ENCODE measurements at places on chromosomes 3 and 15.

- no peak for DNase-seq
These were observed 1.0 kb downstream of the COPS2 start for GRCh38 chr15:49154359-49154758.

DNA sequence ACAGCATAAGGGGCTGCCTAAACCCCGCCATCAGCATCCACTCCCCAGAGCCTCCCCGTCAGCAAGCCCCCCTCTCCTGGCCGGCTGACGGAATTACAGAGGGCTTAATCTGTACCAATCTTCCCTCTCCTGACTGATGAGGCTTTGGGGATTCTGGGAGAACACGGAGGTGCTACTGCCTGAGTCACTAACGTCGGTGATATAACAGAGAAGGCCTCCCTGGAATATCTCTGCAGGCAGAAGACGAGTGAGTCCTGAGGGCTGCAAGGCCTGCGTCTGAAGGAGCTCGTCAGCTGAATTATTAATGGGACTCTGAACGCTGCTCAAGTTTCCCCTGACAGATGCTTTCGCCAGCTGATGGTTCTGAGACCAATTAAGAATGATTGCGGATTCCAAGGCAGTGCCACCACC is 147.7 kb downstream of the XXYLT1 start:
- no peak for DNase-seq

- no peak for DNase-seq
These were observed 41.6 kb upstream of the TASOR start for GRCh38 chr3:56724676-56725075.

DNA sequence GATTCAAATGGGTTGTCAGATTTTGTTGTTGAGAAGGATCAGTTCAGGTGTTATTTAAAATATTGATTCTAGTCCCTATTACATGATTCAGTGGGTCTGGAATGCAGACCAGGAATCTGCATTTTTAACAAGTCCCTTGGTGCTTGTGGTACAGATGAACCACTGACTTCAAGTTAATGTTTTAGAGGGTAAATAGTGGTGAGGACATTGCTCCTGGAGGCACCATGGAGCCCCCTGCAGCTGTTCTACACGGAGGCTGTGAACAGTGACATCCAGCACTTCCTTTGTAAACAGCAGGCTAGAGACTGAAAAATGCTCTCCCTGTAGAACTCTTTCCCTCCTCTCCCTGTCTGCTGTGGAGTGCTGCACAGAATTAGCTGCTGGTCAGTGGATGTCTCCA is 4.8 kb upstream of the FSIP1 start:
- no peak for DNase-seq

DNA sequence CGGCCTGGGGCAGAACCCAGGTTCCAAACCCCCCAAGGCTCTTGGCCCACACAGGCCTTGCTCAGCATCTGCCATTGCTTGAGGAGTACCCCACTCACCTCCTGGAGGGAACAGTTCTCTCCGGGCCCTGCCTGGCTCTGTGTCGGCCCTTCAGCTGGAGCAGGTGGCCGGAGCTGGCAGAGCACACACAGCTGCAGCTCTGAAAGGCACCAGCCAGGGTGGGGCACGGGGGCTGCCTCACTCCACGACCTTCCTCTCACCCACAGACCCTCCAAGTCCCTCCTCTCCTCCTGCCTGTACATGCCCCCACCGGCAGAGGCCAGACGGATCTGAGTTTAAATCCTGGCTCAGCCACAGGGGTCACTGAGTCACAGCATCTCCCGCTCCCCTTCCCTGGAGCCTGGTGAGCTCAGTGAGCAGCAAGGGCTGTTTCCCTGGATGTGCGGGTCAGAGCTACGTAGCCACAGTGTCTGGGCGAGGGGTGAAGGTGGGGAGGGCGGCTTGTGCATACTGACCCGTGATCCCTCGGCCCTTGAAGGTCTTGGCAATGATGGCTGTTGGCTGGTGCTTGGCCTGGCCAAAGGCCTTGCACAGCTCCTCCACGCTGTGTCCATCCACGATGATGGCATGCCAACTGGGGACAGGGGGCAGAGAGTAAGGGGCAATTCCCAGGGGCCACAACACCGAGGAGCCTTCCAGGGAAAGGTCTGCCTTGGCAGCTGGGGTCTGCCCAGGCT is 23.0 kb downstream of the TKT start:
- no peak for DNase-seq

GRCh38 chr3:117141812-117142211 is 432.2 kb downstream of the TUSC7 start:
- no peak for DNase-seq

DNA sequence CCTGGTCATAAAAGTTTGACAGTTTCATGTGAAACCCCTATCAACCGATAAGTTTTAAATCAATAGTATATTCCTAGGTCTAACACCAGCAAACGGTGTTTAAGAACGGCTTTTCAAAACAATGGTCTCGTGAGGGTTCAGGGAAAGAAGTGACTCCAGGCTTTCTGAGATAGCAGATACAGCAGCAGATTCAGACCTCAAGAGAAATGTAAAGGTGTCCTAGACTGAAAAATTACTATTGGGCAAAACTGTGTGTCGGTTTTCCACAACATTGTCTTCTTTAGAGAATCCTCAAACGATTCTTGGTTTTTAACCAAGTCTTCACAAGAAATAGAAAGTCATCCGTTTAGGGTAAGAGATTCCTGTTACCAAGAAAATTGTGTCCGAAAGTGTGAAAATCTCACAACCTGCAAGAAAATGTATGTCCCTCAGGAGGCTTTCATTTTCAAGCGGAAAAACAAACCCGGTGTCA is 1.2 kb downstream of the SETD2 start:
- DNase-seq, result no peak

GRCh38 chr15:26711445-26711844 is 61.4 kb downstream of the GABRB3 start:
- DNase-seq, result no peak

- no peak for DNase-seq
These were observed 533.2 kb upstream of the GBE1 start for GRCh38 chr3:82294609-82295008.

- DNase-seq, result peak; percentile 80
These were observed 14.3 kb downstream of the KAT2B start for GRCh38 chr3:20054549-20054987.

- DNase-seq, result no peak
These were observed 648.6 kb upstream of the ZNF385D start for GRCh38 chr3:22399566-22399965.

DNA sequence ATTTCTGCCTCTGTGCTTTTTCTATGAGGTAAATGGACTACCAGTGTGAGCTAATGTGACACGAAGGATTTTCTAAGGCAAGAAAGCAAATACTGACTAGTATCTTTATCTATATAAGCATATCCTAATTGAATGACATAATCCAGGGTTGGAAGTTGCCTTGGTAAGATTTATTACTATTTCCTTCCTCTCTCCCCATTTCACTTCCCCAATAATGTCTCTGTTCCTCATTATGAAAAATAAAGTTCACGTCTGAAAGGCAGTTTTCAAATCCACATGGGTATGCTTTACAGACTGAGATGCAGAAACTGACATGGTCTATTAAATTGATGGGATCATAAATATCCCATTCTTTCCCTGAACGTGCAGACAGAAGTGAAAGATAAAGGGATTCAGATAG is 86.0 kb downstream of the DTWD1 start:
- DNase-seq, result no peak

DNA sequence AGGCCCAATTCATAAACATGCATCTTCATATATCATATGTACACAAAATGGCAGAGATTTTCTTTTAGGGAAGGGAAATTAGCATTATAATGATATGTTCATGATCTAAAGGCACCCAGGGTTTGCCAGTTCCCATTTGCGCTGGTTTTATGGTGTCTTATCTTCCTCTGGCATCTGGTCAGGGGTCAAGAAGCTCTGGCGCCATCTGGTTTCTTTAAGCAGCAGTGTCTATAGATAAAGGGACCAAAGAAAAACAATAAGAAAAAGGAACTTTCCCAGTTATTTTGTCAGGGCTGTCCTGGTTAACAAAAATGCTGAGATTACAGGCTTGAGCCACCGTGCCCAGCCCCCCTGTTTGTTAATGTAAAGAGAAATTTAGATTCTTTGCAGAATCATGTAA is 3.3 kb upstream of the DCP1A start:
- DNase-seq, result peak; percentile 17

DNA sequence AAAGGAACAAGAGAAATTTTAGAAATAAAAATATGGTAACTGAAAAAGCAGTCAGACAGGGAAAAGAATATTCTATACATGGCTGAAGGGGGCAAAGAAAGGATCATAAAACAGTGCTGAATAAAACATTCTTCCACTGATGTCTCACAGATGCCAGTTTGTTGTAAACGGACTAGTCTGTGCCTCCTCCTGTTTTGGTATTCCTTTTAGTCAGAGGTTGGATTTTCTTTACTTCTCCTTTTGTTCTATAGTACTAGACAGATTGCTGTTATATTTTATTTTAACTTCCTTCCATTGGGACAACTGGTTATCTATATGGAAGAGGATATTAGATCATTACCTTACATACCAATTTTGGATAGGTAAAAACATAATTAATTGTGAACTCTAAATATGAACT is 16.0 kb upstream of the GNB5 start:
- no peak for DNase-seq

GRCh38 chr15:87219650-87220615 is 1036.6 kb downstream of the NTRK3 start:
- DNase-seq, result no peak

DNA sequence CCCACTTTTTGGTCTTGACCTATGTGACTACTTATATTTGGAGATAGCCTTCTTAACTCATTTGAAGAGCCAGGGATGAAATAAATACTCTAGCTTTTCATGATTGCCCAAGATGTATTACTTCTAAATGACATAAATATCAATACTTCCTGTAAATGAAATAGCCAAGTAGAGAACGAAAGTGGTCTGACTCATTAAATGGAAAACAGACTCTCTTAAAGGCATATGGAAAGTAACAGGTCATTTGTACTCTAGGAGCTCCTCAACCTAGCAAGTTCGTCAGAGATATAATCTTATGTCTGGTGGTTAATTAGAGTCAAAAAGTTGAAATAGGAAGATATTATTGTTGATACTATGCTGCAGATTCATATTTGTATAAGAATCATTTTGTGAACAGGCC is 1105.4 kb downstream of the TUSC7 start:
- no peak for DNase-seq

Measured in activated CD4-positive, alpha-beta T cell treated with anti-CD3 and anti-CD28 coated beads for 48 hours (primary cell).